Activated T-helper 17 cell treated with anti-CD3 and anti-CD28 coated beads, Interleukin-2, amount 50 U/mL, for 72 hours (primary cell): ENCODE measurements at places on chromosomes 13 and 19.

GRCh38 chr19:14470031-14470876 lies 4.9 kb downstream of the PTGER1 start:
- ATAC-seq: no peak

- no peak for ATAC-seq
Measured at GRCh38 chr13:61136093-61136492, 279.6 kb downstream of the PCDH20 start.

- peak; percentile 95 for ATAC-seq
Measured at GRCh38 chr19:45667620-45668341, at the start of gene GIPR. Gene GIPR, plus strand, starts transcription at chr19:45668221. Its CDS starts 1,300 bp downstream, at chr19:45669521.

- ATAC-seq: no peak
Measured at GRCh38 chr13:62320129-62321108, 904.8 kb upstream of the PCDH20 start.

GRCh38 chr19:48629599-48630295 lies 7.4 kb downstream of the DBP start:
- no peak for ATAC-seq

DNA sequence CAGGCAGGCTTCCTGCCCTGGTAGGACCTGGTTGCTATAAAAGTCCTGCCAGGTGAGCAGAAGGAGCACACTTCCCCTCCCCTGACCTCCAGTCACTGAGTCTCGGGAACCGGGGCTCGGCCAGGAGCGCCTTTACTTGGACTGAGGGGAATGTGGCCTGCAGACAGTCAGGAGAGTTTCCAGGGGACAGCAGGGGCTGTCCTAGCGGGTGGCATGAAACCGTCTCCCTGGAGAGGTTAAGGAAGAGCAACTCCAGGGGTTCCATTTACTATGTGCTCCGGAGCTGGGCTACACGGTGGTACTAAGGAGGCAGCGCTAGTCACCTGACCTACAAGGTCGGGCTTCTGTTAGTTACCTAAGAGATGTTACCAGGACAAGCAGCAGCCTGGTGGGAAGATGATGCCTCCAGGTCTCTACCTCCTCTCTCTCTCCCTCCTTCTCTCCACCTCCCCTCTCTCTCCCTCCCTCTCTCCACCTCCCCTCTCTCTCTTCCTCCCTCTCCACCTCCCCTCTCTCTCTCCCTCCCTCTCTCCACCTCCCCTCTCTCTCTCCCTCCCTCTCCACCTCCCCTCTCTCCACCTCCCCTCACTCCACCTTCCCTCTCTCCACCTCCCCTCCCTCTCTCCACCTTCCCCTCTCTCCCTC lies 4.1 kb upstream of the CNOT3 start:
- no peak for ATAC-seq

- no peak for ATAC-seq
Measured at GRCh38 chr13:103876571-103876970, 810.4 kb upstream of the SLC10A2 start.
